Right ventricle myocardium inferior (tissue), 1 donor: ENCODE measurements at places on chromosomes 3 and 15. TPM values are rescaled to one million over a fixed set of nuclear protein-coding genes. Genes with fewer than 3 reads are reported as not detected.

DNA sequence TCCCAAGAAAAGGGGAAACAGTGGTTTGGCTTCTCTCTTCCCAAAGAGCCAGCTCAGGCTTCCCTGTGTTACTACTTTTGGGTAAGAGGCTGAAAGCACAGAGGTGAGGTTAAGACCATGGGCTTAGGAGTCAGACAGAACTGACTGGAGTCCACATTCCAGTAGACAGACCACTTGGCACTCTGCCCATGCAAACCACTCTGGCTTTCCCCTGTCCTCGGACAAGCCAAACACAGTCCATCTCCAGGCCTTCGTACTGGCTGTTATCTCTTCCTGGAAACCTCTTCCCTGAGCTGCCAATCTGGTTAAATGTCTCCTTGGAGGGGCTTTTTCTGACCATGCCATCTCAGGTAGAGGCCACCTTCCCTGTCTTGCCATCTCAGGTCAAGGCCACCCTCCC, 53.1 kb upstream of the FAM3D start:
- no peak for DNase-seq

SH2D7 gene
- total RNA-seq: not detected

- no peak for DNase-seq
These were observed 57.1 kb downstream of the EPHB1 start for GRCh38 chr3:134852132-134852531.

GRCh38 chr3:168034152-168034928, 61.4 kb downstream of the GOLIM4 start:
- DNase-seq: no peak

- no peak for DNase-seq
These were observed 74.9 kb downstream of the SEMA6D start for GRCh38 chr15:47792231-47792630.

TGM4 gene
- not detected for total RNA-seq

LEO1 gene
- total RNA-seq: 8.5 TPM

DCUN1D1 gene
- 36.9 TPM for total RNA-seq

DNA sequence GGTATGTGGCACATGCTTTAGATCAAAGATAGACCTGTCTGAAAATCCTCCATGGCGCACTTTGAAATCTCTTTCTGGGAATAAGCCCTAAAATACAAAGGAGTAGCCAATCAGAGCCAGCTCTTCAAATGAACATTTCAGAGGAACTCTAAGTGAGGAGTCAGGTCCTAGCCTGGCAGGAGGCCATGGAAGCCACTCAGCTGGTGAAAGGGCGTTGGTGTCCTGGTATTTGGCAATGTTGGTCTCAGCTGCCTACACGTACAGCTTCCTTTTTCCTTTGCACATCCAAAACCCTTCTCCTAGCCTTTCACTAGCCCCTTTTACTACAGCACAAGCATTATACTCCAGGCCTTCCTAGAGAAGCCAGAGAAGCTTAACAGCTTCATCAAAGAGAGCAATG, 5.5 kb downstream of the WDR73 start:
- peak; percentile 85 for DNase-seq

DNA sequence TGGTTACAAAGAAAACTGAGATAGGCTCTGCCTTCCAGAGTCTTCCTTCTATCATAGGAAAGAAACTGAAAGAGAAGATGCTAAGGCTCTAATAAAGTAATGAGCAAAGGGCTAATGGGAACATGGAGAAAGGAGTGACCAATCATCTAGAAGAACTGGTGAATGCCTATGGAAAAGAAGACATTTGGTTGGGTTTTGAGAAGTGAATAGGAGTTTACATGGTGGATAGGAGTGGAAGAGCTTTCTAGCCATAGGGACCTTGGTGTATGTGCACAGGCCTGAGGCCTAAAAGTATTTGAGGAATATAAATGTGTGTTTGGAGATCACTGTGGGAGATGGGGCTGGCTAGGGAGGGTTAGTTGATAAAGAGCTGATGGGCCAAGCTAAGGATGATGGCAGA, 6.8 kb downstream of the LPP start:
- DNase-seq: no peak

GRCh38 chr3:42515976-42516375, 13.5 kb downstream of the VIPR1 start:
- DNase-seq: no peak

DNA sequence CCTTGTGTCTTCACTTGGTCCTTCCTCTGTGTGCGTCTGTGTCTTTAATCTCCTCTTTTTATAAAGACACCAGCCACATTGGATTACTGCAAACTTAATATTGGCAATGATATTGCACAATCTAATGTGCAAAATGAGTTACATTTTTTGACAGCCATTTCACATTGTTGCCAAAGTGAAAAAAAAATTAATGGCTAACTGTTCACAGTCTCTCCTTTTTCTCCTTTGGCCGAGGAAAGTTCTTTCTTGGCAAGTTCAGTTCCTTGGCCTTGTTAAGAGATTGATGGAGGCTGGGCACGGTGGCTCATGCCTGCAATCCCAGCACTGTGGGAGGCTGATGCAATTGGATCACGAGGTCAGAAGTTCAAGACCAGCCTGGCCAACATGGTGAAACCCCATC, 62.2 kb upstream of the ZNF280D start:
- DNase-seq: no peak

GRCh38 chr3:137990427-137990826, 19.5 kb upstream of the CLDN18 start:
- DNase-seq: no peak
